Foreskin keratinocyte (primary cell): ENCODE measurements at places on chromosomes 7 and 10.
A peak's percentile ranks its signal among the peaks of the same experiment; 100 is the strongest.

DNA sequence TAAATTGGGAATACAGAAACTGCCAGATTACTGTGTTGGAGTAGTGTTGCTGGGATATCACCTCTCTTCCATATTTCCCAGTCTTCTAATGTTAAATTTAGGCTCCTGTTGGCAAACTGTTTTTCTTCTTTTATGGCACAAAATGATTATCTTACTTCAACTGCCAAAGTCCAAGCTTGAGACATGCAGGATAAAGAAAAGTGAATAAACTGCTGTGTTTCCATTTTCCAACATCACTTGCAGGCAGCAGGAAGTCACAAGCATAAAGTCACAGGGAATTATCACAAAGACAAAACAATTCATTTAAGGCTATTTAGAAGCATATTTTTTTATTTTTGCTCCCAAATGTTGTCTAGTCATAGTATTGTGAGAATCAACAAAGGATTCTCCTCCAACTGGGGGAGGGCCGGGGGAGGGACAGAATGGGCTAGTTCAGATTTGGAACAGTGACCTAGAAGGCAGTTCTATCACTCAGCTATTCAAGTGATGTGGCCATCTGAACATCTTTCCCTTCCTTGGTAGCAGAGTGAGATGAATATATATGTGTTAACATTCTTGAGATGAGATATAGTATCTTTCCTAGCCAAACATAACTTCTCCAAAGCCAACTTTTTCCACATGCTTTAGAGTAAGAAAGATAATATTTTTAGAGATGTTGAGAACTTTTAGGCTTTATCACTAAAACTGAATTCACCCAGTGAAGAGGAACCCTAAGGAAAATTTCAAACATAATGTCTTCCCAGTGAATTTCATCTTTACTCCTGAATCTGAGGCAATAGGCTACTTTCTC lies 364.7 kb downstream of the CTNNA3 start:
- no peak for DNase-seq

DNA sequence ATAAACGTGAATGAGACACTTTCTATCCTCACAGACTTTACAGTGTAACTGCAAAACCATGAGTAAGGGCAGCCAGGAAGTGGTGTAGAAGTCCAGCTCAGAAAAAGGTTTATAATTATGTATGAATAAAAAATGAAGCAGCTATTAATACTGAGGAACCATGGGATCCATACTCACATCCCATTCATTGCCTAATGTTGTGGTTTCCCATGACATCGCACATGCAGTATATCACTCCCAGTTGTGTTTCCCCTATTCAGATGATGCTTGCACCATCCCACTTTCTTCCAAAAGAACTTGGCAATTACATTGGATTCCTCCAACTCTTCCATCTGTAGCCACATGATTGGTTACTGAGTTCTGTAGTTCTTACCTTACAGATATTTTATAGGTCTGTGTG lies 74.5 kb upstream of the SEMA3D start:
- DNase-seq, result peak; percentile 55

- DNase-seq, result no peak
Observed at GRCh38 chr10:47326927-47327330, 4.7 kb downstream of the GDF2 start.

DNA sequence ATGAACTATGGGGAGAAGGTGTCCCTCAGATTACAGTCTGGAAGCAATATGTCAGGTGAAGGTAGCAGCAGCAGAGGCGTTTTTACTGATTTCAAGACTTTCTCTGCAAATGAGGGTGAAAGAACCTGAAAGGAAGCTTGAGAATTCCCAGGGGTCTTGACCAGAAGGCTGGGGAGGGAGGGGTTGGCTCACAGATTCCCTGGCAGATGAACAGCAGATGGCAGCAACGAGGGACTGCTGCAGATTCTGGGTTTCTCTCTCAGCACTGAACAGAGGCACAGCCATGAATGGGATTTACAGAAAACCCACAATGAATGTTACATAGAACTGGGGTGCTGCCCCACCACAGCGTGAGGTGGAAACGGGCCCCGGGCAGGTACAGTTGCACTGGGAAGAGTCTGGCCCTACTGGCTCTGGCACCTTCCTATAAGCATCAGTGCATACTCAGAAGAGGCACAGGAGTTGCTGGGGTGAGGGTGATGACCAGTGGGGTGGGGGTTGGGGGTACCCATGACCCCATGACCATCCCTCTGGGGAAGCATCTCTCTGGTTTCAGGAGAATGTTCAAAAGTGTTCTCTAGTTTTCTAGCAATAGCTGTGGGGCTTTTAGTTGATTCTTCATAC lies 317.8 kb downstream of the SH2D4B start:
- no peak for DNase-seq
